ENCODE measurements at places on chromosomes 11 and 22.

DNA sequence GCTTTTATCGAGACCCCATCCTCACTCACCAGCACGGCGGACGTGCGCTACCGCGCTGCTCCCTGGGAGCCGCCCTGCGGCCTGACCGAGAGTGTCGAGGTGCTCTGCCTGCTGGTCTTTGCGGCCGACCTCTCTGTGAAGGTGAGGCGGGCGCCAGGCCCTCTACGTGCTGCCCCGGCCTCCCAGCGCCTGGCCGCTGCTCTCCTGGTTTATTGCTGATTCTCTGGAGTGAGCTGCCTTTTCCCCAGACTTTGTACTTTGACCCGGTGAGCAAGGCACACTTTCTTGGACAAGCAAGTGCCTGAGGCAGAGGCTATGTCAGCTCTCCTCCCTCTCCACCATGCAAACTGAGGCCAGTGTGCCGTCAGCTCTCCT is 6.5 kb downstream of the TPCN2 start:
- no peak for DNase-seq

GRCh38 chr11:14645985-14646900 is 2.6 kb downstream of the PDE3B start:
- DNase-seq, result no peak

- peak; percentile 53 for DNase-seq
These were observed 40.8 kb downstream of the MAP6 start for GRCh38 chr11:75627906-75628668.

GRCh38 chr11:65303555-65303954 is 11.1 kb upstream of the CDC42EP2 start:
- DNase-seq, result no peak

DNA sequence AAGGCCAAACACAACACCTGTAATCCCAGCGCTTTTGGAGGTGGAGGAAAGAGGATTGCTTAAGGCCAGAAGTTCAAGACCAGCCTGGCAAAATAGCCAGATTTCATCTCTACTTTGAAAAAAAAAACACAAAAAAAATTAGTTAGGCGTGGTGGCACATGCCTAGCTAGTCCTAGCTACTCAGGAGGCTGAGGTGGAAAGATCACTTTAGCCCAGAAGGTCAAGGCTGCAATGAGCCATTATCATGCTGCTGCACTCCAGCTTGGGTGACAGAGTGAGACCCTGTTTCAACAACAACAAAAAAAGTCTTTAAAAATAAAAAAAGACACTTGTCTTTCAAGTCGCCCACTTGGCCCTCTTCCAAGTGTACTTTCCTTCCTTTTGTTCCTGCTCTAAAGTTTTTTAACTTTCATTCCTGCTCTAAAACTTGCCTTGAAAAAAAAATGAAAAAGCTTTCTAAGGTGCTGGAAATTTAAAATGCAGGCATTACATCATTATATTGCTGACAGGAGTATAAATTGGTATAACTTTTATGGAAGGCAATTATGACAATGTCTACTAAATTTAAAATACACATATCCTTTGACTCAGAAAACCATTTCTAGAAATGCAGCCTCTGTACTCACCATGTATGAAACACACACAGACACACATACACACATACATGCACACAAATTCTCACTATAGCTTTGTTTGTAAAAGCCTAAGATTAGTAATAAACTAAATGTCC is 12.7 kb downstream of the LIPT2 start:
- no peak for DNase-seq

DNA sequence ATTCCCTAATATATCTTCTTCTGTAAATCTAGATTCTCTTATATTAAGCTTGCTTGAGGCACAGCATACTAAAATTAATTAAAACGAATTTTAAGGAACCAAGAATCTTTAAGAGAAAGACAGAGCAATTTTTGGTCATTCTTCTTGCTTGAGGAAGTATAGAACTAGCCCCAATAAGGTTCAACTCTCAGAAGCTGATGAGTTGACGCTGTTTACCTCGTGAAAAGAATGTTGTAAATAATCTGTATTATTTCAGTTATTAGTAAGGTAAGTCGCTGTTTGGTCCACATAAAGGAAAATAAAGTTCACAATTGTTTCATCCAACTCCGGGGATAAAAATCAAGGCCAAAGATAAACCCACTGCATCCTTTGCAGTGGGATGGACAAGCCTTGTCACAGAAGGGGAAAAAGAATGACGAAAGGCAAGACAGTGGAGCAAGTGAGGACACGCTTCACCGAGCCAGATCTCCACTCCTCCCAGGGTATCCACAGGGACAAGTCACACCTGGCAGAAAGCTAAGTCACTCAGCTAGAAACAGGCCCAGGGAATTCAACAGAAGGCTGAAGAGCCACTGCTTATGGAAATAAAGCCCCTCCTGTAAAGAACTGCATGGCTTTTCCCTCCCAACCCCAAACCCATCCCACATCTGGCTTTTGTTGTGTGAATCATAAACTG is 752 bp downstream of the POU2AF1 start:
- no peak for DNase-seq

GRCh38 chr11:69027704-69028372 is 14.8 kb upstream of the MRGPRF start:
- DNase-seq, result no peak

DNA sequence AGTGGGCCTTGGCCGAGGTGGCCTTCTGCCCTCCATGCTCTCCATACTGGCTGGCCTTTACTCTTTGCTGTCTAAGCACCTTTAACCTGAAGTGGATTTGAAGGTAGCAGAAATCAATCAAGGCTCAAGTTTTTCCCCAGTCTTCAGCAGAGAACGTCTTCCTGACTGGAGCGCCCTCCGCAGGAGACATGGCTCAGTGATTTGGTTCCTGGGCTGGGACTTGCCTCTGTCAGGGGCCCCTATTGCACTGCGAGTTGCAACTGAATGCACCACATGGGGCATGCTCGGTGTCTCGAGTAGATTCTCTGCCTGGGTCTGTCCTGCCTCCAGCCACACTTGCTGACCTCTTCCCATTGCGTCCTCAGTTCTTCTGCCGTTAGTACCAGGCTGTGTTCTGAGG is 79.6 kb downstream of the BMAL1 start:
- DNase-seq, result peak; percentile 76

DNA sequence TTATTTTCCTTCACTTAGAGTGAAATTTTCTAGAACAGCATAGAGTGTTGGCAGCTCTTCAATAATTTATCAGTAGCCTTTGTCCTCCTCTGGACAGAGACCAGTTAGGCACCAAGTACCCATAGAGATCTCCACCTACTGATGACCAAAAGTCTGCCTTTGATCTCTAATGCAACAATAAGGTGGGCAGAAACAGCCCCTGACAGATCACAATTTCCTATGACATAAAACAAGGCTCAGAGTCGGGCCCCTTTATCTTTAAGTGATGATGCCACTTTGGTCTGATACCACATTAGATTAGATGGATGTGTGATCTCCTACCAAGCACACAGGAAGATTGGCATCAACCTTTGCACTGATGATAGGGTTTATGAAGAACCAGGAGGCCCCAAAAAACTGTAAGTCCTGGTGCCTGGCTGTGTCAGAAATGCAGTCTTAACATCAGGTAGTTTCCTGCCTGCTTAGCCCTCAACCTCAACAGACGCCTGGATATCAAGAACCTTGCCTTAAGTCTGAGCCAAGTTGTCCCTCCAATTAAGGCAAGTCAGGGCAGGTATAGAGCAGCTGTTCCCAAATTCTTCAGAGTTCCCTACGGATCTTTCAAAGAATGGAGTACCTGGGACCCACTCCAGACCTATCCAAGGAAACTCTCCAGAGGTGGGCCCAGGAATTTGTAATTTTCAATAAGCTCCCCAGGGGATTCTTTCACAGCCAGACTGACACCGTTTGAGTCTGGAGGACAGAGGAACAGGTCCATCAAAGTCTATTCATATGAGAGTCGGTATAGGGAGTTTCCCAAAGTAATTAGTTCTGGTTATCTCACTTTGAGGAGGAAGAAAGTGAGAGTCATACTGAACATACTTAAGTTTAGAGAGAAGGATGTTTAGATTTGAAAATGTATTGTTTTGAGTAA is 30.6 kb upstream of the TMPRSS4 start:
- DNase-seq, result no peak

DNA sequence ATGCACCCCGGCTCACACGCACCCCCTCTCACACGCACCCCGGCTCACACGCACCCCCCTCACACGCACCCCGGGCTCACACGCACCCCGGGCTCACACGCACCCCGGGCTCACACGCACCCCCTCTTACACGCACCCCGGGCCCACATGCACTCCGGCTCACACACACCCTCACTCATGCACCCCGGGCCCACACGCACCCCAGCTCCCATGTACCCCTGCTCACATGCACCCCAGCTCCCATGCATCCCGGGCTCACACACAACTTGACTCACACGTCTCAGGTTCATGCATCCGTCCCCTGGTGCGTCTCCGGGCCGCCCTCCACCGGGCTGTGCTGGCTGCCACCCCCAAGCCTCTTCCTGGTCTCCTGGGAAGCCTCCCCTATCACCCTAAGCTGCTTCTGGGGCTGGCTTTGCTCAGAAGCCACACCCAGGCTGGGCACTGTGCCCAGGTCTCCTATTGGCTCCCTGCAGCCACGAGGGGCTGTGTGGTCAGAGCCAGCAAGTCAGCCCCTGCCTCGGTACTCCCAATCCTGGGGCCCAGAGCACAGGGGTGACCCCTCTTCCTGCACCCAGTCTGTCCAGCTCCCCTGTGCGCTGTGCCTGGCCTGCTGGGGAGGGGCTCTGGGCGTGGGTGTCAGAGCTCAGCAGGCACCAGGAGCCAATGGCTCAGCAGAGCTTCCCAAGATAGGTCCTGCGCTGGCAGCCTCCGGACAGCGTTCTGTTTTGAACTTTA is 16.9 kb downstream of the TSPAN4 start:
- no peak for DNase-seq

DNA sequence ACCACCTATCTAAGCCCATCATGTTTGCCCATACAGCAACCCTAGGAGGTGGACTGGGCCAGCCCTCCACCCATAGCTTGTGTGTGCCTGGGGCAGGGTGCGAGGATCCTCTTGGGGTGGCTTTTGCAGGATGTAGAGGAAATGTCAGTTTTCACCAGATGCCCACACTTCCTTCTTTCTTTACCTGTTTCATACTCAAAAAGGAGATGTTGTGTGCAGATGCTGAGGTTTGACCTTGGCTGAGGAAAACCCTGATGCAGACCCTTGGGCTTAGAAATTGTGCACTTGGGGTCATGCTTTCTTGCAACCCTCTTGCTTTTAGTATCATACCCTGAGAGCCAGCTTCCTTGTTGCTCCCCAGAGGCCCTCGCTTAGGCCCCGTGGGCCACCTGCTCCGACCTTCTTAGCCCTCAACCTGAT is 2.2 kb downstream of the HTR3A start:
- no peak for DNase-seq

GRCh38 chr22:50060441-50061140 is 2.5 kb upstream of the TTLL8 start:
- DNase-seq, result peak; percentile 39

DNA sequence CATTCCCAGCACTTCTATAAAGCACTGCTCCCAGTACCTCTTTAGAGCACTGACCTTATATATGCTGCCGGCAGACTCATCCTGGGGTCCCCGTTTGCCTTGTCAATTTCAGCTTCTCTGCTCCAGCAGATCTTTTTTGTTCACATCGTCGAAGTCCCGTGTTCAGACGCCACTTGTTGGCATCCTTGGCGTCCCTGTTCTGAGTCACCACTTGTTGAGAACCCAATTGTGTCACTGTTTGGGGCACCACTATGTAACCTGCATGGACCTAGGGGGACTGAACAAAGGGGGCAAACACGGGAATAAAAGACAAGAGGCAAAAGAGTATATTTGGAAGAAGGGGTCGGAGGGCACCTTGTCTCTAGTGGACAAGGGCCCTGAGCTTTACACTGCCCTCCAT is 25.5 kb downstream of the OR10A6 start:
- no peak for DNase-seq

- DNase-seq, result no peak
These were observed 8.7 kb downstream of the RASD2 start for GRCh38 chr22:35549328-35549727.

GRCh38 chr11:71551711-71552110 is 3.5 kb downstream of the KRTAP5-9 start:
- DNase-seq, result no peak

- peak; percentile 94 for DNase-seq
These were observed 7.6 kb downstream of the SLC29A2 start for GRCh38 chr11:66363805-66364535.

GRCh38 chr22:41028841-41029240 is 63.6 kb upstream of the EP300 start:
- no peak for DNase-seq

GRCh38 chr11:63738720-63739360 is 29.7 kb downstream of the ZFTA start:
- peak; percentile 63 for DNase-seq

GRCh38 chr11:118998388-118998717 is 415 bp downstream of the CENATAC start:
- DNase-seq, result peak; percentile 55

DNA sequence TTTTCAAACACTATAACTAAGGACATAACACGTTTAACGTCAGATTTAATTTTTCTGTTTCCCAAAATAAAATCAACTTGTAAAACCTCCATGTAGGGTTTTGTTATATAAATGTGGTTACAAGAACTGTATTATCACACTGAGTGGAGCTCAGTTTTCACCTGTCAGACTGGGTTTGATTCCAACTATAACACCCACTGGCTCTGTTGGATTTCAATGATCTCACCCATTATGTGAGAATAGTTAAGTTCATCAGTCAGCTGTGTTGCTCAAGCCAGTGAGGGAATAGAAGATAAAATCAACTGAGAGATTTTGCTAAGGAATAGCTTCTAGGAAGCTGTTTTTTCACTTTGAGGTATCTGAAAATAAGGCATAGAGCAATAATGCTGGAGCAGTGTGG is 5.1 kb upstream of the OR52R1 start:
- no peak for DNase-seq

DNA sequence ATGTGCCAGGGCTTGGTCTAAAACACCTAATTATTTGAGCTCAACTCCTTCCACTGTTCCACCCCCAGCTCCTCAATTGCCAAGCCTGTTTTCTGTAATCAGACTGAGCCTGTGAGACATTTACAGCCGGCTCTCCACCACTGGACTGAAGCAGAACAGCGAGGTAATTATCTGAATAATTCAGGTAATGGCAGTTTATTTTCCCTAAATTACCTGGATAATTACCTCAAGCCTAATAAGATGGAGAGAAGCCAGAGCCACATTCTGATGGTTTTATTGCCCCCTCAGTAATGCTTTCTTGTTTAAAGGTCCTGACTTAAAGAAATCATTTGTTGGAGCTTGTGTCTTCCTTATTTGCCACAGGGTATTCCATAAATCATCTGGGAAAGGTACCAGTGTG is 64.2 kb downstream of the FZD4 start:
- DNase-seq, result no peak

- no peak for DNase-seq
These were observed 421.0 kb downstream of the DYNC2H1 start for GRCh38 chr11:103530257-103530656.

DNA sequence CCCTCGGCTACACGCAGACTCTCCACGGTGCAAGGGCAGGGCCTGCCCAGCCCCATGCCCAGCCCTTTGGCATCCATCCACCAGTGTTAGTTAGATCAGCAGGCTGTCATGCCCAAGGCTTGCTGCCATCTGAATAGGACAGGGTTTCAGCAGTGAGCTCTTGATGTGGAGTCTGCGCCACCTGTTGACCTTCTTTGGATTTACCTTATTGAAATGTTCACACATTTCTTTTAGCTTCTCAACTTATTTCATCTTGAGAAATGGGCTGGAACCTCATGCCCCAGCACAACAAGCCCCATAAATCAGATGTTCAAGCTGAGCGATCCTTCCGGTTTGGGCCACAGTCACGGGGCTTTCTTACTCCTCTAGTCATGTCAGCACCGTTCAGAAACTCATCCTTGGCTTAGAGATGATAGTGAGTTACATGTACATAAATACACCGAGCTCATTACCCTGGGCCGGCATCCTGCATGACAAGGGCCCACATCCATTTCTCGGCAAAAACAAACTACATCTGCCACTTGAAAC is 61.7 kb downstream of the PARVB start:
- peak; percentile 43 for DNase-seq
